ENCODE measurements at places on chromosomes 1 and 21. TPM values are rescaled to one million over a fixed set of nuclear protein-coding genes. Genes with fewer than 3 reads are reported as not detected.
A peak's percentile ranks its signal among the peaks of the same experiment; 100 is the strongest.

PLCH2 gene
- 61.4 TPM for total RNA-seq

LENEP gene
- total RNA-seq = 1.3 TPM

HEYL gene
- 9.0 TPM for total RNA-seq

DNA sequence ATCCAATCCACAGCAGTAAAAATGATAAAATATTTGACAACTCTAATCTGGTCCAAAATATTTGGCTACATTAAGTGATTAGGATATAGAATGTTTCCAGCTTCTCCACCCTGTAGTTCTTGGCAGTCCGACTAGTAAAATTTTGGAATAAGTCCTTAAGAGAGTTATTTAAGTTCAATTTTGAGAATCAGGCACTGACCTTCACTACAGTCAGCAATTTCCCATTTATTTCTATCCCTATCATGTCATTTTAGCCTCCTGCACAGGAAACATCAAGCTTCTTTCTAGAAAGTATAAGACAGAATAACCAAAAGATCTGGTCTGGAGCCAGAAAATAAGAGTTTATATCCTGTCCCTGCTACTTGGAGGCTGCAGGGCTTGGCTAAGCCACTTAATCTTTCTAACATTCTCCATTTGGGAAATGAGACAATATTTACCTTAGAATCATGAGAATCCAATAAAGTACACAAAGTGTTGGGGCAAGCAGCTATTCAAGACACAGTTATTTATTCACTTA, 162.2 kb downstream of the DPYD start:
- H3K4me3 ChIP-seq = no peak overlapping the region
- no peak overlapping the region for H3K27ac ChIP-seq
- H3K36me3 ChIP-seq = no peaks in the 10 kb centered on the region
- H3K4me1 ChIP-seq = no peaks in the 10 kb centered on the region
- no peak for DNase-seq

DNA sequence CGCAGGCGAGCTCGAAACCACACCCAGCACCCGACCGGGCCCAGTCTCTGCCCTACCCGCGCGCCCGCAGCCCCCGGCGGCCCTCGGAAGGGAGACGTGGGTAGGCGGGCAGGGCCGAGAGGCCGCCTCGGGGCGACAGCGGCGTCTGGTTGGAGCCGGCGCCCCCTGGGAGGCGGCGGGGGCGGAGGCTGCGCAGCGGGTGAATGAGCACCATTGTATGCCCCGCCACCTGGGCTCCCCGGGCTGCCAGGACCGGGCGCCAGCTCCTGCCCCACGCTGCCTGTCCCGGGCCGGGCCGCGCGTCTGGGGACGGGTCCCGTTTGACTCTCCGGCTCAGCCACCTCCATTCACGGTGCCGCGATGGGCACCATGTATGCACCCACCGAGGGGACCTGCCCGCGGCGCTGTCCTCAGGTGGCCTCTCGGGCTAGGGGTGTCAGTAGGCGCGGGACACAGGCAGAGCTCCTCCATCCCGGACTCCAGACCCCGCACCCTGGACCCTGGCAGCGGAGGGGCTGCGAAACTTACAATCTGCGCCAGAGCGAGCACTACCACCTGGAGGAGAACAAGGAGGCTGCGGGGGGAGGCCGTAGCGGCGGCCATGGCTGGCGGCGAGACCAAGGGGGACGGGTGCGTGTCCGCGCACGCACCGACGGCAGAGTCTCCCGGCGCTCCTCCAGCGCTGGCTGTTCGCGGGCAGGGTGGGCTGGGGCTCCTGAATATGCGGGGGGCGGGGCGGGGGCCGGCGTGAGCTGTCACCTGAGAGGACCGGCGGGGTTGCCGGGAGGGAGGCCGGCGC, at the start of gene COL9A2:
Gene COL9A2 (minus strand): TSS at position 692 of the 799 bp plus-strand sequence. CDS start 89 bp downstream, at position 603.
- peak; percentile 42 for DNase-seq
- peak within 1 kb of the TSS; percentile 78 for H3K4me3 ChIP-seq
- no peak within 1 kb of the TSS for H3K27ac ChIP-seq
- peaks cover 18% of the 10 kb centered on the region for H3K27me3 ChIP-seq
- H3K4me1 ChIP-seq = peaks cover 5% of the 10 kb centered on the region

- H3K27me3 ChIP-seq = peaks cover 5% of the 10 kb centered on the region
- no peak overlapping the region for H3K4me3 ChIP-seq
- peaks cover 14% of the 10 kb centered on the region for H3K4me1 ChIP-seq
- no peak overlapping the region for H3K27ac ChIP-seq
These were observed 2.6 kb downstream of the TXLNA start for GRCh38 chr1:32182060-32182459.

Data from glutamatergic neuron (in vitro differentiated cells).